ENCODE measurements at places on chromosomes 13 and 19. TPM values are rescaled to one million over a fixed set of nuclear protein-coding genes. Genes with fewer than 3 reads are reported as not detected.

DNA sequence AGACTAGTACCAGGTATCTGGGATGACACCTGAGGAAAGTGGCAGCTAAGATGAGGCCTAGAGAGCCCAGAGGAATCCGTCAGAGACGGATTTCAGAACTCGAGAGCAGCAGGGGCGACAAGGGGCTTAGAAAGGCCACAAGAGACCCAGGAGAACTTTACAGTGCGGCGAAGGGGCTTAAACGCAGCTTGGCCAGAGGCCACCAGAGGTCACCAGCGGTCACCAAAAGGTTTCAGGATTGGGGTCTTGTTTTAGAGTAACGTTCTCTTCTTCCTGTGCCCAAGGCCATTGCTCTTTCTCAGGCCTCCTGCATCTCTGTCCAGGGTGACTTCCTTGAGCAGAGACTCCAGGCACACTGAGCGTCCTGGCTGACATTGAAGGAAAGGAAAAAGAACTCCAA, 2.2 kb downstream of the ZSCAN22 start:
- DNase-seq: no peak

GRCh38 chr13:104473936-104474335, 1407.7 kb upstream of the SLC10A2 start:
- DNase-seq: no peak

- no peak for DNase-seq
These were observed 280.8 kb downstream of the ABCC4 start for GRCh38 chr13:95020298-95020987.

- no peak for DNase-seq
These were observed 541.0 kb downstream of the PCDH9 start for GRCh38 chr13:66689037-66689619.

DNA sequence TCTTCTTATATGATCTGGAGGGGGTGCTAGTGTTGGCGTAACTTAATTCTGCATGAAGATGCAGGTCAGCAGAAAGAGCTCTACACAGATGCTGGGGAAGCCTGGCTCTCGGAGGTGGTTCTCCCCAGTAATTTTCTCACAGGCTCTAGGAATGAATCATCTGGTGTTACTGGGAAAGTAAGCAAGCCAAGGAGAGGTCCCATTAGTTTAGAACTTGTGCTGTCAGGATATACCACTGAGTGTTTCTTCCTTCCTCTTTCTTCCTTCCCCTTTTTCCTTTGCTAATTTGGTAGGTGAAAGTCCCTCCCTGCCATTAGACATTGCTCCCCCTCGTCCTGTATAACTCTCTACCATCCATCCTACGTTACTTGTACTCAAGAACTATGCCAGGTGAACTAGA, 68.3 kb downstream of the ATP8A2 start:
- no peak for DNase-seq

DNA sequence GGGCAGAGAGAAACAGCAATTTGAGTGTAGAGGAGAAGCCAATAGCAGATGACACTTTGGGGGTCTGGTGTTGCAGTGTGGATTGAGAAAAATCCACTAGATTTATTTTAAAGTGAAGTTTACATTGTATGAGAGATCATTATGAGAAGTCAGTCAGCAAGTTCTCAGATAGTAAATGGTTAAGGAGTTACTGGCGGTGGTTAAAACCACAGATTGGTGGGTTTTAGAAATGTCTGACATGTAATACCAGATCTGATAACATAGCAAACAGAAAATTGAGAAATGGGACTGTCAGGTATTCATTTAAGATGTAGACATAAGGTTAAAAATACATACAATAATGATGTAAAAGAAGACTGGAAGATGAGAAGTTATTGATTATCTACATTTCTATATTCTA, 7.2 kb downstream of the ABHD13 start:
- no peak for DNase-seq

GRCh38 chr13:49240017-49240416, 7.7 kb upstream of the CDADC1 start:
- peak; percentile 21 for DNase-seq

DNA sequence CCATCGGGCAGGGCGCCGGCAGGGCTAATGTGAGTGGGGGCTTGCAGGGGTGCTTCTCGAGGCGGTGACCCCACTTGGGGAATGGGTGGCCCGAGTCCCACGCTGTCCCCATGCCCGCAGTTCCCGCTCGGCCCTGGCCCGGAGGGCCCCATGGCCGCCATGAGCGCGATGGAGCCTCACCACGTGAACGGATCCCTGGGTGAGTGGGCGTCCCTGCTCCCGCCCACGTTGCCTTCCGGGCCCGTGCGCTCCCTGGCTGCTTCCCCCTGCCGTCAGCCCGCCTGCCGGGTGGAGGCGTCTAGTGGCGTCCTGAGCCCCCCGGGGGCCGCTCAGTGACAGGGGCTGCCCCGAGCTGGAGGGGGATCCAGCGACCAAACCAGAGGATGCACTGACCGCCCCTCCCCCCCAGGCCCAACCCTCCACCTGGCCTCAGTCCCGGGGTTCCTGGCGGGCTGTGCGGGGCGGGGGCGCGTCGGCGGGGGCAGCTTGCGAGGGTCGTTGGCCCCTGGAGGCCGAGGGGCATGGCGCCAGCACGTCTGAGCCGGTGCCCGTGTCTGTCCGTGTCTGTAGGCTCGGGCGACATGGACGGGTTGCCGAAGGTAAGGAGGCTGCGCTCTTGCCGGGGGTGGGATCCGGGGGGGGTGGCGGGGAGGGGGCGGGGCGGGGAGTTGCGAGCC, 4.8 kb downstream of the ISYNA1 start:
- DNase-seq: no peak

DNA sequence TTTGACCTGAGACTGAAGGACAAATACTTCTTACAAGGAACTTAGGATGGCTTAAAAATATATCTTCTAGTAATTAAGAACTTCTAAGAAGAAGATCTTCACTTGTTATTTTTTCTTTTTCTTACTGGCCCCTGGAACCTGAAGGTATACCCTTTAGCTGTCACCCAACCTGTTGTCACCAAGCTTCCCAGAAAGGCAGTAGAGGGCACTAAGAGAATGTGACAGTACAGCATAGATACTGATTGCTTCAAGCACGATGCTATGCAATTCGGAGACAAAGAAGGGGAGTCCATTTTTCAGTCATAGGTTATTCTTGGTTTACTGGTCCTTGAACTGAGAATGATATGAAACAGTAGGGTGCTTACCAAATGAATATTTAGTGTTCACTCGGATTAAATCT, 208.3 kb upstream of the PCDH9 start:
- DNase-seq: no peak

DNA sequence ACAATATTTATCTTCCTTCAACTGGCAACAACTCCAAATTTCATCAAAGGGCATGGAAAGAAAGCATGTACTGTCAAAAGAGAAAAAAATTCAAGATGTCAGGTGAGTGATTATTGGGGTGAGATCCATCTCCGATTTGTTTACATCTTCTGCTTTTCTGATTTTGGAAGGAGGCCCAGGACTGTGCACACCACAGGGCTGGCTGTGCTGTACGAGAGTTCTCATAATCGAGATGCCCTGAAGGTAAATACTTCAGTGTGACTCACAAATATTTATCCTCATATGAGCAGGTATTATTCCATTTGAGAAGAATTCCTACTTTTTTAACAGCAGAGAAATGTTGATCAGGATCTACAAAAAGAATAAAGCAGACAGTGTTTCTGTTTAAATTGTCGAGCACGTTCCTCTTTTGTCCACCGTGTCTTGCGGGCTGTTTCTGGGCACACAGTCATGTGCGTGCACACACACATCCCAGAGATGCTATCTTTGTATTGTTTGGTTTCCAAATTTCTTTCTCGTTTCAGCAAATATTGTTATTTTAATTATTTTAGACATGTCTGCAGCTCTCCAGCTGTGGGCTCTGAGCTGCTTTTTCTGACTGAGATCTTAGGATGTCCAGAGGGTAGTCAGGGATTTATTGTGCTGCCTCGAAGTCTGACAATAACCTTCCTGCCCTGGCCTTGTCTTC, 103.8 kb downstream of the KL start:
- no peak for DNase-seq

DNA sequence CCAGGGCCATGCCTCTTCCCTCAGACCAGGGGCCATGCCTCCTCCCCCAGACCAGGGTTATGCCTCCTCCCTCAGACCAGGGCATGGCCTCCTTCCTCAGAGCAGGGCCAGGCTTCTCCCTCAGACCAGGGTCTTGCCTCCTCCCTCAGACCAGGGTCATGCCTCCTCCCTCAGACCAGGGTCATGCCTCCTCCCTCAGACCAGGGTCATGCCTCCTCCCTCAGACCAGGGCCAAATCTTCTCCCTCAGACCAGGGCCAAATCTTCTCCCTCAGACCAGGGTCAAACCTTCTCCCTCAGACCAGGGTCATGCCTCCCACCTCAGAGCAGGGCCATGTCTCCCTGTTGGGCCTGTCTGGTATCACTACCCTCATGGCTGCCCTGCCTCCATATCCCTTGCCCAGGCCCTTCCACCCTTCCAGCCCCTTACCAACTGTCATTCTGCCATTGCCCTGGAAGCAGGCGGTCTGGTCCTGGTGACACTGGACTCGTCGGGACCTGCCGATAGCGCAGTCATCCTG, 4.2 kb downstream of the LYPD5 start:
- no peak for DNase-seq

DNA sequence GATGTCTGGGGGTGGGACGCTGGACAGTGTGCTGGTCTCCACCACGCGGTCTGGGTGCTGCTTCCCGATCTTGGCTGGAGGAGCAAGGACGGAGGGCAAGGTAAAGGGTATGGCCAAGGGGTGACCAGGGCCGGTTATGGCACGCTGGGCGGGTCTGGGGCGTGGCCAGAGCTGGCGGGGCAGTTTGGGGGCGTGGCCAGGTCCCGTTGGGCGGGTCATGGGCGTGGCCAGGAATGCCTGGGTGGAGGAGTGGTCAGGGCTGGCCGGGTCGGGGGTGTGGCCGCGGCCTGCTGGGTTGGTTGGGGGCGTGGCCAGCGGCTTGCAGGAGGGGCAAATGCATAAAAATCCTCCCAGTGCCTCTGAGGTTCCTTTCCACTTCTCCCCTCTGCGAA, 19.2 kb downstream of the GPX4 start:
- DNase-seq: peak; percentile 79

- no peak for DNase-seq
These were observed 88.4 kb downstream of the RXFP2 start for GRCh38 chr13:31827707-31828106.

GRCh38 chr19:8233370-8233769, 24.2 kb downstream of the CERS4 start:
- no peak for DNase-seq

GRCh38 chr19:18157465-18158063, 4.6 kb downstream of the PIK3R2 start:
- DNase-seq: no peak

The ZNF414 gene
- total RNA-seq: 69.2 TPM

The GNA15 gene
- 0.78 TPM for total RNA-seq

The FCAR gene
- total RNA-seq: 8.5 TPM

The ZNF135 gene
- 2.9 TPM for total RNA-seq

The CYP4F2 gene
- total RNA-seq: not detected

Measured in naive thymus-derived CD4-positive, alpha-beta T cell (primary cell).